SJSA1 (cell line): ENCODE measurements at places on chromosomes 2 and 18.
A peak's percentile ranks its signal among the peaks of the same experiment; 100 is the strongest.

GRCh38 chr18:12990641-12990966 is 558 bp upstream of the CEP192 start:
- no peak for DNase-seq

- DNase-seq, result peak; percentile 8
Observed at GRCh38 chr2:182101263-182101662, 115.6 kb downstream of the PPP1R1C start.

- DNase-seq, result no peak
Observed at GRCh38 chr2:46340740-46341420, 43.7 kb downstream of the EPAS1 start.

GRCh38 chr2:115386465-115386864 is 944.0 kb downstream of the DPP10 start:
- DNase-seq, result no peak

DNA sequence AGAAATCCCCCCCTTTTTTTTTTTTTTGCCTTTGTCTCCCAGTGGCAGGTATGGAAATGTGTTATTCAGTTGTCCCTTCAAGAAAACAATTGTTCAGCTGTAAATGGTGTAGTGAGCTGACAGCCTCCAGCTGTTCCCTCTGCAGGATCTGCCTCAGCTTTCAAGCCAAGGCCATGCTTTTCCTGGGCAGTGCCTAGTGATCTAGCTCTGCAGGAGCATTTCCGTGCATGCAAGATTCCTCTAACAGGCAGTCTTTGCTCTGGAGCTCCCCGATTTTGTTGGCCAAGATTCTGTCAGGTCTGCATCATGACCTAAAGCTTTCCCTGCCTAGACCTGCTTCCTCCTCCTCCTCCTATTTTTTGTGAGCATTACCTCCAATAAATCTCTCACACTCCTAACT is 300.7 kb upstream of the UBE2E3 start:
- no peak for DNase-seq

DNA sequence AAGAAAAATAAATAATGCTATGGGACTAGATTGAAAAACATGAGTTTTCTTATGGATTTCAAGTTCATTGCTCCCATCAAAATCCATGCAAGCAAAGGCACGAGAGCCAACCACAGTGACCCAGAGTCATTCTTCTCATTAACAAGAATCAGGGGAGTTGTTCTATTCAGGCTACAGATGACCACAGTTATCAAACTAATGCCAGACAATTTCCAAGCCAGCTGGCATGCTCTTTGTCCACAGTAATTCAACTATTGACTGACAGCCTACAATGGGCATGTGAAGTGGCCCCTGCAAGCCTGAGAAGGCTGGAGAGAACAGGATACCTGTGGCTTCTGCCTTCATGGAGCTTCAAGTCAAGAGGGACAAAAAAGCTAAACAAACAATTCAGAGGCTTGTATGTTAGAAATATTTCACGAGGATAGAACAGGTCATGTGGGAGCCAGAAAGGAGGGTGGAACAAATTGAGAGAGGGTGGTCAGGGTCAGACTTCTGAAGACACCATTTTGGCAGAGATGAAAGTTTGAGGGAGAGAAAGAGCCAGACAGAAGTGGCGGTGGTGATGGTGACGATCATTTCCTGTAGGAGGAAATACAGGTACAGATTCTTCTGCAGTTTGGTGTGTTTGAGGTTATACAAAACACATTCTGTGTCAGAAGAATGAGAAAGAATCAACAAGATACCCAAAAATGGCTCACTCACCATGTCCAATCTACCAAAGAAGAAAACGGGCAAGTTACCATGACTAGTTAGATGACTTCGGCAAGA is 732.4 kb downstream of the RNF144A start:
- no peak for DNase-seq

DNA sequence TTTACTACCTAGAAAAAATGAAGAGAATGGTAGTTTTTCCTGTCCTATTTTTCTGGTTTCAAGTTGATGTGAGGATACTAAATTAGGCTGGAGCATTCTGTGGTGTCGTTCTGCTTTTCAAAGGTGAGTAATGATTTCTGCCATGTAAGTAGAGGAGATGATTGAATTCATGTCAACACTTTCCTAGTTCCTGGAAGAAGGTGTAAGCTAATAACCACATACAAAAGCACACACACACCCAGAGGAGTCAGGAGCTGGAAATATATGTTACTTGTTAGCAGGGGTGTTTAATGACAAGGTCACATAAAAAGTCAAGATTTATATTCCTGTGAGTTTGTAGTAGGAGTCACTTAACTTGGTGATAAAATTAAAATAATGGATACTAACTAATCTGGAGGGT is 172.1 kb downstream of the TMX3 start:
- DNase-seq, result no peak

DNA sequence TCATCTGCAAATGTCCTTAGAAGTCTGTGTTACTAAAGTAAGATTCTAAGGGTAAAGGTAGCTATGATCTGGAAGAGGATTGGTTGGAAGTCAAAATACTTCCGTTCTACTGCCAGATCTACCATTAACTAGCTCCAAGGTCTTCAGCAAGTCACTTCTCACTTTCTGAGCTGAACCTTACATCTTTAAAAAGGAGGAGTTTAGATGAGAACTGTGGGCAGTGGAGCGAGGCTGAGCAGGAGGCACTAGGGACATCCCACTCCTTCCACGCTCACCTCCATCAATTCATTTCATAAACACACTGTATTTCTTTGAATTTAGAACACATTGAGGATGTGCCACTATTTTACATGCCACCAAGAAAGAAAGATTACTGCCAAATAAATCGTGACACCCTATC is 143.0 kb downstream of the ABCA12 start:
- no peak for DNase-seq

DNA sequence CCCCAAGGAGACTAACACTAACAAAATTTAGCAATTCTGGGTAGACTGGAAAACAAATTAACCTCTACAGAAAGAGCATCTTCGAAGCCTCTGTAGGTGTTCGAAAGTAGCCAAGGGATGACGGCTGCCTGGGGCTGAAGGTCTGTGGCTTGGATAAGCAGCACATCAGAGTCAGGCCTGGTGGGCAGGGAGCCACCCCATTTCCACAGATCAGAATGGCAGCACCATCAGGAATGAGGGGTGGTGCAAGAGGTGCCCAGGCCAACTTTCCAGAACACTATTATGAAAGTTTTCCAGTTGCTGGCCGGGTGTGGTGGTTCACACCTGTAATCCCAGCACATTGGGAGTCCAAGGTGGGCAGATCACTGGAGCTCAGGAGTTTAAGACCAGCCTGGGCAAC is 57.9 kb downstream of the CABYR start:
- no peak for DNase-seq

DNA sequence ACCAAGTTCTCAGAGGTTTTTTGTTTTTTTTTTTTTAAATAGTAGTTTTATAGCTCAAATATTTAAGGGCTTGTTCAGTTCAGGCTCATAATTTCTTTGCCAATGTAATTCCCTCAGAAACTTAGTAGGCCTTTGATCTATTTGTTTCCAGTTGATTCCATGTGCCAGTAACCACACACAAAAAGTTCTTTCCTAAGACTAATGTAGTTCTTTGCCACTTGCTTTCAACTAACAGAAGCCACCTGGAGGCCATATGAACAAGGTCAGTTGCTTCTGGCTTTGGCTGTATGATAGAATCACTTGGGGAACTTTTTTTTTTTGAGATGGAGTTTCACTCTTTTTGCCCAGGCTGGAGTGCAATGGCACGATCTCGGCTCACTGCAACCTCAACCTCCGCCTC is 100.7 kb downstream of the DTNB start:
- DNase-seq, result no peak

DNA sequence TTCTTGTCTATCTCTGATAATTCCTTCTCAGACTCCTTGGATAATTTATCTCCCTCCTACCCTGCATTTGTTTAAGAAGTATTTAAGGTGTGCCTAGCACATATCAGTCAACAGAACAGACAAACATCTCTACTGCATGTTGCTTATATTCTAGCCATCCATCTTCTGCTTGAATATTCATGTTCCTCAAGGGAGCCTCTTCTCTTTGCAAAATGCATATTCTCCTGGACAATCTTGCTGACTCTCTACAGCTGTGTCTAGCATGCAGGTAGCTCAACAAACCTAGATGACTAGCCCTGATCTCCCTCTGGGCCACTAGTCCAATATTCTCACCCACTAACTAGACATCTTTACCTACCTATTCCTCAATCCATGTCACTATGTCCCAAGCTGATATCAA is 70.0 kb downstream of the AP1S3 start:
- DNase-seq, result no peak

DNA sequence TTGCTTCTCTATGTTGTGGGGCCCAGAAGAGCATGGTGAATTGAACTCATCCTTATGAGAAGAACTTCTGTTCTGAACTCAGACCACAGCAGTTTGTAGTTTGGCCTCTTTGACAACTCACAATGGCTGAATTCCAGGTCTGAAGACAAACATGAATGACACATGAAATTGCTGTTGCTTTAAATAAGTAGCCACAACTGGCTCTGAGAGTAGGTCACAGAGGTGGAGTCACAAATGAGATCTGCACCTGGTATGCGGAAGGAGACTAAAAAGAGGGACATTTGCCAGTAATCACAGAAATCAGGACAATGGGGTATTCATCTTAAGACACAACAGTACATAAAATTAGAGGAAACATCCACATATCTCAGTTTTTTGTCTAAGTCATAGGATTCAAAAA is 290.3 kb upstream of the MMADHC start:
- no peak for DNase-seq

DNA sequence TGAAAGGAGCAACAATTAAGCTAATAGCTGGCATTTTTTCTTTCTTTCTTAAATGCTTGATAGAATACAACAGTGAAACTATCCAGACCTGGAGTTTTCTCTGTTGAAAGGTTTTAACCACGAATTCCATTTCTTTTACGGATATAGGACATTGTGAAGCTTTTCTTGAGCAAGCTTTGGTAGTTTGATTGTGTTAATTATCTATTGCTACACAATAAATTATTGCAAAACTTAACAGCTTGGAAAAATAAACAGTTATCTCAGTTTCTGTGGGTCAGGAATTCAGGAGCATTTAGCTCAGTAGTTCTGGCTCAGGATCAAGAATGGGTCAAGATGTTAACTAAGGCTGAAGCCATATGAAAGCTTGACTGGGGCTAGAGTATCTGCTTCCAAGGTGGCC is 11.7 kb downstream of the PHOSPHO2 start:
- no peak for DNase-seq

DNA sequence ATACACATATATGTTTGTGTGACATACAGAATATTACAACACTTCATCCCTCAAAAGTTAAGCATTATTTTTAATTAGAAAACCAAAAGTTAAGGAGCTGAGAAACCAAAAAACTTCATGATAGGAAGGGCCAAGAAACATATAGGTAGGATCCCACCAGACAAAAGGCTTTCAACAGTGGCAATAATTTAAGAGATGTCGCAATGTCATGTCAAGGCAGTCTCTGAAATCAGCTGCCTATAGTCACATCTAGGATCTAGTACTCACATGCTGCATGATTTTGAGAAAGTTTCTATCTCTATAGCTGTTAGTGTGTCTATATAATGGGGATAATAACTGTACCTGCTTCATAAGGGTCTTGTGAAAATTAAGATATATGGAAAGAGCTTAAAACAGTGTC is 72.7 kb downstream of the SPIRE1 start:
- no peak for DNase-seq

DNA sequence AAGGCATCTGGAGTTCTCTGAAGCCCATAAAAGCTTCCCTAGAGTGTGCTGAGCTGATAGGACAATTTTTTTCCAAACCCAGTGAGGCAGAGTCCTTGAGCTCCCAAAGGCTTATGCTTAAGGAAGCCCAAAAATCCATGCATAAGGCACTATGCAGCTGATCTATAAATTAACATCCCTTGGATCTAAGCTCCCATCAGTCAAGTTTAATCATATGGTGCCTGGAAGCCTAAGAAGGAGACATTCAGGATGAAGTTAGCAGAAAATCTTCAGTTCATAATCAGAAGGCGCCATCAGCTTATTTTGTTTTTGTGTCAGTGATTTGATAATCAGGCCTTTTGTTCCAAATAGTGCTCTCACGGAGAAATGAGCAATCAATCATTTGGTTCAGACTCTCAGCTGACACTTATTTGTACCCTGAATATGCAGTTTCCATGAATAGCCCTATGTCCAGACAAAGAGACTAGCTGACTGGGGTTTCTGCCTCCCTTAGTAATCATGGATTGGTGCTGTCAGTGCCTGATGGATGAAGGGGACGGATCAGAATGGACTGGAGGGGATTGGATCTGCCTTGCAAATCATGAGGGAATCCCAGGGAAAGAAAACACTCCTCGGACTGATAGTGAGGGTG is 464.8 kb upstream of the RGPD4 start:
- DNase-seq, result no peak

- DNase-seq, result no peak
Observed at GRCh38 chr2:97645112-97645694, 659 bp upstream of the COX5B start.

GRCh38 chr2:38131676-38132075 is 55.7 kb upstream of the CYP1B1 start:
- no peak for DNase-seq

GRCh38 chr2:107687073-107687472 is 139.6 kb upstream of the RGPD4 start:
- DNase-seq, result no peak

DNA sequence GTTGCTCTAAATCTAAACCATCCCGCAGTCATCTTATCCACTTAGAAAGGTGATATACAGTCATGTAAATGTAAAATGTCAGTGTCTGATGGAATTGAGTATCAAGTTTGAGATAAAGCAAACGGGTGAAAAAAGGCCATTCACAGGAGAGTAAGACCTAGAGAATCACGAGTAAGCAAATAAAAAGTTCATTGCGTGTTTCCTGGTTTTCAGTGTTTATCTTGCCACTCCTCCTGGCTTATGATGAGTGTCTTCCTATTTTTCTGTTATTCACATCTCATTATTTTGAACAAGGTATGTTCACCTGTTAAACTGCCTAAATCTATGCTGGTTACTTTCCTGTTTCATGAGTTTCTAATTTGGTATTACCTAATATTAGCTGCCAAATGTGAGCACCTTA is 68.8 kb downstream of the ITGA4 start:
- no peak for DNase-seq

- DNase-seq, result no peak
Observed at GRCh38 chr2:140359056-140359771, 1579.0 kb upstream of the NXPH2 start.

DNA sequence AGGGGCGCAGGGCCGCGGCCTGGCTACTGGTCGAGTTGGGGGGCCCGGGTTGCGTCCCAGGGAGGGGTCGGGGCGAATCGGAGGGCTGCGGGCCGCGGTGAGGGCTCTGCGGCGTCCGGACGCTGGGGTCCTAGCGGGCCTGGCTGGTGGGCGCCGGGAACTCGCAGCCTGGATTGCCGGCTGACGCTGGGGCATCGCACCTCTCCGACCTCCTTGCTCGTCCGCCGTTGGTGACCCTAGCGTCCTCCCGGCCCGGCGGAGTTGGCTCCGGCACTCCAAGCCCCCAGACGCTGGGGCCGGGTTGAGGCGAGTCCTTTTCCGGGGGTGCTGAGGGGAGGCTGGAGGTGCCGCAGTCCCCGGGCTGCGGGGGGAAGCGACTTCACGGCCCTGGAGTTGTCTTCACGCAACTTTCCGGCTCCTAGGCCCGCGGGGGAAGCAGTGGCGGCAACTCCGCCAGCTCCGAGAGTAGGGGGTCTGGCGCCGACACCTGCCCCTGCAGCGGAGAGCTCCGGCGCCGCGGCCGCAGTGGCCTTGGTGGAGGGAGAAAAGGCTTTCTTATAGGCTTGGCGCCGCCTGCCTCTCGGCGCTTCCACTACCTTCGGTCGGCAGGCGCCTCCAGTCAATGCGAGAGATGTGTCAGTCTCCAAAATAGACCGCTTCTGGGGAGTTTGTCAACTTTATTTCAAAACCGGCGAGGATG is 70.3 kb downstream of the HAUS1 start:
- peak; percentile 45 for DNase-seq

GRCh38 chr2:184971546-184972068 is 373.3 kb downstream of the ZNF804A start:
- DNase-seq, result no peak

- DNase-seq, result no peak
Observed at GRCh38 chr18:22822024-22822423, 111.1 kb upstream of the RBBP8 start.
